Right lobe of liver (tissue), 6 donors: ENCODE measurements at places on chromosomes 11 and 22.
A peak's percentile ranks its signal among the peaks of the same experiment; 100 is the strongest.

DNA sequence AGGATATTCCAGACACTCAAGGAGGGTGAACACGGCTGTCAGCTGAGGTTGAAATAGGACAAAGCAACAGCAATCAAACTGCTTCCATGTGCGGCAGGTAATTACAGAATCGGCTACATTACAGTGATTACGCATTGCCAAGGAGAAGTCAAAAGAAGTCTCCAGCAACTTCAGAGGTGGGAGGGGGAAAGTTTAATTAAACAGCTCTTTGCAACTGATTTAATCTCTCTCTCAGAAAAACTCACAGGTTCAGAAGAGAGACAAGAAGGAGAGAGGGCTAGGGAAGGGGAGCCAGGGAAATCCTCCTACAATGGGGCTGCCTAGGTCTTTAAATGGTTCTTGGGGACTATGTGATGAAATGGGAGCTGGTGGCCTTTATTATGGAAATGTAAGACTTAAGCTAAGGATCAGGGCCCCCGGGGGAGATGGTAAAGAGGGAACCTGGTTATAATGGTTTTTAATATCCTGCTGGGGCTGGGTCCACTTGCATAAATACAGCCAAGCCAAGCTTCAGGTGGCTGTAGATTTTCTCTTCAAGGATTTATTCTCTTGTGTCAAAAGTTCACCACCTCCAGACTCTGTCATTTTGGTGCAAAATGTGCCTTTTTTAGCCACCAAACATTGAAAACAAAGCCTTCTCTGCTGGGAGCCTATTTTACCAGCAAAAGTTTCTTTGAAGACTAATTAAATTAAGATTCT is 354.7 kb upstream of the NARS2 start:
- DNase-seq = no peak

GRCh38 chr11:102798012-102798746 is at the start of gene MMP1:
TSS of gene MMP1 (minus strand) at chr11:102798160. CDS start at chr11:102798092, 68 bp downstream.
- no peak for DNase-seq

- no peak for DNase-seq
Observed at GRCh38 chr11:112697391-112698178, 263.6 kb upstream of the NCAM1 start.

DNA sequence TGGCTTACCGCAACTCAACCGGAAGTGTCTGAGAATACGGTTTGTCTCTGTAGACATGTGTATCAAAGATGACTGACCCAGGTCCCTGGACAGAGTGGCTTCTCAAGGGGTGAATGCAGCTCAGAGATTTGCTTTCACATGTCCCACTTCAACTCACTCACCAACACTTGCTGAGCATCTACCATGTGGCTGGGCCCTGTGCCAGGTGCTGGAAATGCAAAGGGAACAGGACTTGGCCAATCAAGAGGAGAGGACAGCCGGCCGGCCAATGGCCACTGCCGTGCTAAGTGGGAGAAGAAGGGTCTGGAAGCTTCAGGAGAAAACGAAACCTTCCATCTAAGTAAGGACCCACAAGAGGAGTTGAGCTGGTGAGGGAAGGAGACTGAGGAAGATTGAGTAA is 151.3 kb downstream of the CEP164 start:
- DNase-seq = no peak

DNA sequence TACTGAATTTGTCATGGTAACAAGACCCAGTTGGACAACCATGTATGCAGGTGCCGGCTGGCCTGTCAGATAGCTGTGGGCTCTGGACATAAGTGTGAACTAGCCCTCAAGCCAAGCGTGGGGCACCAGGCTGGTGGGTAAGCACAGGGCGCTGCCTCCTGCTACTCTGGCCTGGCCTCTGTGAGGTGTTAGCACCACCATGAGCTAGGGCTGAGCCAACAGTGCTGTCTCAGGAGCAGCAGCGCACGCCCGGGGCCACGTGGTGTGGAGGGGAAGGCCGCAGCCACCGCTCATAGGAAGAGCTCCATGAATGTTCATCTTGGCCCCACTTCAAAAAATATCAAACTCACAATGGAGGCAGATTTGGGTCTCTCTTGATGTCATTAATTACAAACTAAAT is 35.3 kb upstream of the GNB1L start:
- DNase-seq = peak; percentile 17

GRCh38 chr22:28188178-28188879 is 269.3 kb upstream of the PITPNB start:
- no peak for DNase-seq
